Epithelial cell of prostate (primary cell): ENCODE measurements at places on chromosomes 3 and 15.

GRCh38 chr3:186237915-186238314 is 124.1 kb downstream of the DGKG start:
- DNase-seq = no peak

GRCh38 chr15:29740692-29741311 is 81.5 kb downstream of the TJP1 start:
- DNase-seq = no peak

- DNase-seq = no peak
These were observed 5.5 kb downstream of the SUMF1 start for GRCh38 chr3:4461468-4462090.

DNA sequence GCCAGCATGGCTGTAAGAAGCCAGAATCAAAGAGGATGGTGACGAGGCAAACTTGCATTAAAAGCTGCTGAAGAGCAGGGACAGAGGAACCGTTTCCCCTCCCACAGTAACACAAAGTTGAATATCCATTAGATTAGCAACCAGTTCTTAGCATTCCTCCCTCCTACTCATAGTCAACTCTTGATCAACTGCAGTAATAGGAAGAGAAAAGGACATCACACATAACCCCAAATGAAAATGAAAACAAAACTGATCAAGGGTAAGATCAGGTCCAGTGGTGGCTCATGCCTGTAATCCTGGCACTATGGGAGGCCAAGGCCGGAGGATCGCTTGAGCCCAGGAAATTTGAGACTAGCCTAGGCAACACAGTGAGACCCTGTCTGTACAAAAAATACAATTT is 165.2 kb downstream of the GREM1 start:
- DNase-seq = no peak

GRCh38 chr3:172134352-172134751 is 95.0 kb downstream of the FNDC3B start:
- no peak for DNase-seq

DNA sequence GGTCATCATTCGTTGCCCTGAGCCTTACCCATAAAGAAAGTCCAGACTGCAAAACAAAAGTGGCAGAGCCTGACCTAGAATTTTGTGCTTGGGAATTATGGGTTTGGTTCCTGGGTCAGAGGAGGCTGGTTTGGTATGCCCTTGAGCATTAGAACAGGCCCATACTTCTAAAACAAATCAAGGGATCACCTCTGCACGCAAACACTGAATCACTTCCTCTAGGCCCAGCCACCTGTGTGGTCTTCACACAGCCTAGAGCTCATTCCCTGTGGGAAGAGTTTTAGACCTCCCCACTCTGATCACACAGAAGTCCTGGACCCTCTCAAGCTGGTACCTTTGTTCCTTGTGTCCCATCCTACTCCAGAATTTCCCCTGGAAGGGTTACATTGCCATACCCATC is 59.4 kb downstream of the B3GNT5 start:
- no peak for DNase-seq

DNA sequence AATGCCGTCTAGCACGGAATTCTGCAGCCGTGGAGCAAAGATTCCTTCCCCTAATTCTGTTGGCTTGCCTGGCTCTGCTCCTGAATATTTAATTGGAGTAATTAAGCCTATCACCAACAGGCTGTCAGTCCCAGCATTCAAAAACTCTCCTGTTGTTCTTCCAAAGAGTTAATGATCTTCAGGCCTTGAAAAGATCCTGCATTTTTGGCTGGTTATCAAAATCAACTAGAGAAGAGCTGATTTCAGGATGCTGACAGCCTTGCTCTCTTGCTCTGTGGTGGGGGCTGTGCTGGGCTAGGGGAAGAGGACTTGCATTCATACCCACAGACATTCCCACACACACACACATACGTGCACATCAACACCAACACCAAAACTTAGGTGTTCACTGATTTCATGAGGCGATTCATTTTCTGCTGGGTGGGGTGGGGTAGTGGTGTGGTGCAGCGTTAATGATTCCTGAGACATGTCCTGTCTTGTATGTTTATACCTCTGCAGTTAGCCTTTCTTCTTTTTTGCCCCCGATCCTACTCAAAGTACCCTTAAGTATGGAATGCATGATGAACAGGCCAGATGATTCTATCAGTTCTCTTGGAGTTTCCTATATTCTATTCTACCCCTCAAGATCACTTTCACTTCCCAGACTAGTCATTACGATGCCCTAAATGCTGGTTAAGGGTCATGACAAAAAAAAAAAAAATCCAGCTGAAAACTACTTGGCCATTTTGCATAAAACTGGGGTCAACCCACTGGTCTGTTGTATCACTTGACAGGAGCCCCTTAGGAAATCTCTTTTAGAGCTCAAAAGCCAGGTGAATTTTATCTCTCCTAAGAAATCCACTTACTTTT is 42.3 kb downstream of the CPN2 start:
- peak; percentile 24 for DNase-seq

GRCh38 chr3:175308097-175308496 is 449.0 kb downstream of the NAALADL2 start:
- no peak for DNase-seq

DNA sequence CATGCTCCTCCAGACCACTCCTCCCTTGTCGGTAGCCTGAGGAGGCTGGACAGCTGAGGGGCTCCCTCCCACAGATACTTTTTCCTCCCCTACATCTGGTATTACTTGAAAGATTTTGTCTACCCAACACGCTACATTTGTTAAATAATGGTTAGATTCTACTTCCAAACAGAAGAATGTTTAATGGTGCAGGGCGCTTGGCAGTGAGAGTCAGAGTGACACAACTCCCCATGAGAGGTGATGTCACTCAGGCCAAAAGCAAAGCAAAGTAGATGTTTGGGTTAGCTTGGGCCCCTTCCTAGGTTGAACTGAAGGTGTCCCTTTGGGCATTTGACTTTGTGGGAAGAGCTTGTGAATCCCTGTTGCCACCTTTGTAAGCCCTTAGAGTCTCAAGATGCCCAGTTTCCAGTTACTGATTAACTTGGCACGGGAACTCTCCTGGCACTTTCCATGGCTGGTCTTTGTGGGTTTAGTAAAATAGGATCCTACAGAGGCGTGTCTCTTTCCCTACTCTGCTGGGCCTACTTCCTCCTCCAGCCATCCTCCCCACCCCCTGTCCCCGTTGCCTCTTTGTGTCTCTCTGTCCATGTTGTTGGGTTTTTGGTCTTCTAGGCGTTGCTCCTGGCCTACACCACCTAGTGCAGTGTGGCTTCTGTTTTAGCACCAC is 5.6 kb downstream of the LIMD1 start:
- DNase-seq = no peak

DNA sequence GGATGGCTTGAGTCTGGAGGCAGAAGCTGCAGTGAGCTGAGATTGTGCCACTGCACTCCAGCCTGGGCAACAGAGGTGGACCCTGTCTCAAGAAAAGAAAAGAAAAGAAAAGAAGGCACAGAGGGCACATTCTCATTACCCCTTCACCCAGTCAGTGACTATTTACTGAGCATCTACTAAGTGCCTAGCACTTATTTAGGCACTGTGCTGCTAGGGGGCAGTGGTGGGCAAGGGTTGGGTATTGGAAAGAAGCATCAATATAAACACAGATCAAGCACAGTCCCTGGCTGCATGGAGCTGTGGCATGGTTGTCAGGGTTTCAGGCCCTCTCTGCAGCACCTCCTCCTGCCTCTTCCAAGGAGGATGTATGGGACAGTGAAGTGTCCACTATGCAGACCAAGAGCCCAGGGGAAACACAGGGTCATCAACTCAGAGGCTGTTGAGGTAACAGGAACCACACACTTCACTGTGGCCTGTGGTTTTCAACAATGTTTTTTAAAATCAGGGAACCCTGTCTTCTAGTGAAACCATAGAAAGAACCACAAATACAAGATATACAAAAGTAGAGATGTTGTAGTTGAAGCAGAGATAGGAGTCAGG is 138.5 kb downstream of the RAB11A start:
- no peak for DNase-seq

GRCh38 chr3:42983927-42984326 is 4.8 kb downstream of the GASK1A start:
- DNase-seq = no peak

DNA sequence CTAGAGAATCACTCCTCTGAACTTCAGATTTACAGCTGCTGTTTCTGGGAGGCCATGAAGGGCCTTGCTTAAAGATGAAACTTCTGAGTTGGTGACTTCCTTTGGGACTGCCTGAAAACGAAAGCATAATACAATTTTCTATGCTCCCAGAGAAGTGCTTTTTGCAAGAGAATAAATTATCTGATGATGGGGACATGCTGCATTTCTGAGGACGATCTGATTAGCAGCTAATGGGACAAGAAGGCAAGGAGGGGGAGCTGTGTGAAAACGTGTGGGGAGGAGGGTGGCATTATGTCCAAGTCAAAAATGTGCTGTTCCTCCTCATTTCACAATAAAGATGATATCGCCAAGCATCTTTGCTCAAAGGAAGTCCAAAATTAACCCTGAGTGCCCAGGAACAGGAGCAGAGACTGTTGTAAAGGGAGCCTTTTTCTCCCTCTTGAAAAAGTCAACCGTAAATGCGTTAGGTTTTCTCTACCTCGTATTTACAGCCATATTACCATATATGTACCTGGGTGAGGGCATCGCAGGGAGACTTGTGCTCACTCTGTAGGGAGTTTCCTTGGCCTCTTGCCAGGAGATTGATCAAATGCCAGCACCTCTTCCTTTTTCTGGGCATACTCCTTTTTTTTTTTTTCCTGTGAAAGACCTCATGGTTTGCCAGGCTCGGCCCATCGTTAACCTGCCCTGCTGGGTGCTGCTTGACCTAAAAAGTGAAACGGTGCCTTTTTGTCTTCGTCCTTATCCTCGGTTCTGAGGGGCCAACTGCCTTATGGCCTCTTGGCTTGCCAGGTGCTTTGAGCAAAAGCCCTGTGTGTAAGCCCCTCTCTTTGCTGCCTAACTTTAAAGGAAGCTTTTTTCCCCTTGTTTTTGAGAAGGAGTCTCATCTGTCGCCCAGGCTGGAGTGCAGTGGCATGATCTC is 11.5 kb downstream of the ITPR1 start:
- no peak for DNase-seq

DNA sequence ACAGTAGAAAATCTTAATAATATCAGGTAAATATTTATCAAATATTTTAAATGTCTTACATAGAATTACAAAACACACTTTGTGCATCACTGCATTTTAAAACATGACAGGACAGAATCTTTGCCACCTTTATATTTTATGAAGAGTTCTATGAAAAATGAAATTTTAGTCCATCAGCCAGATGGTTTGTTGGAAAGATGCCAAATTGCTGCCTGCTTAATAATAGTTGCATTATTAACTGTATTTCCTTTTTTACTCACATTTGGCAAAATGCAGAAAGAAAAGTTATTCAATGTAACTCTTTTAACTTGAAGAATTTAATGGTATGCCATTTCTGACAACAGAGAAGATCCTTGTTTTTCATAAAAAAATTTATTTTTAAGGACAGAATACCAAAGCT is 1271.6 kb downstream of the NSUN3 start:
- DNase-seq = no peak

DNA sequence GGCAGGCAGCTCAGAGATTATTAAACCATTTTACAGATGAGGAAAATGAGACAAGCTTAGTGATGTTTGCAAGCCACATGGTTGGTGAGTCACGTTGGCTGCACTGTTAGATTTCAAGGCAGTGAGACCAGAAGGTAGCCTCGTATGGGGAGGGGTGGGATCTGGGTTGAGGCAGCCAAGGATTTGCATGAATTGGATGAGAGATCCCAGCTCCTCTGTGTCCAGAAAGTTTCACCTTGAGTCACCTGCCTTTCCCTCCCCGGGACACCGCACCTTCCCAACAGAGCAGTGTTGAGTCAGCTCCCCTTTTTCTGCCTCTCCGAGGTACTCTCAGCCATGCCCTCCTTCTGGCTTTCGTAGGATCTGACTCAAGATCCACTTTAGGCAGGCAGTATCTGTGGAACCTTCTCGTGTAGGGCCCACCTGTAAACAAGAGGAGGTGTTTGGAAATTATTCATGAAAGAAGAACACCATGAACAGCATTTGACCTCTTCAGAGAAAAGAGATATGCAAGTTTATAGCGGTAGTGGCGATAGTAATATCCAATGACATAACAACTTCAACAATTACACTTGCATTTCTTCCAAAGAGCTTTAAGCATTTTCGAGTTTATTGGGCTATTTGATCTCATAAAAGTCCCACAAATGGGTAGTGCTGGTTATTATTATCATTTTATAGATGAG is 46.8 kb upstream of the VPS8 start:
- peak; percentile 99 for DNase-seq

DNA sequence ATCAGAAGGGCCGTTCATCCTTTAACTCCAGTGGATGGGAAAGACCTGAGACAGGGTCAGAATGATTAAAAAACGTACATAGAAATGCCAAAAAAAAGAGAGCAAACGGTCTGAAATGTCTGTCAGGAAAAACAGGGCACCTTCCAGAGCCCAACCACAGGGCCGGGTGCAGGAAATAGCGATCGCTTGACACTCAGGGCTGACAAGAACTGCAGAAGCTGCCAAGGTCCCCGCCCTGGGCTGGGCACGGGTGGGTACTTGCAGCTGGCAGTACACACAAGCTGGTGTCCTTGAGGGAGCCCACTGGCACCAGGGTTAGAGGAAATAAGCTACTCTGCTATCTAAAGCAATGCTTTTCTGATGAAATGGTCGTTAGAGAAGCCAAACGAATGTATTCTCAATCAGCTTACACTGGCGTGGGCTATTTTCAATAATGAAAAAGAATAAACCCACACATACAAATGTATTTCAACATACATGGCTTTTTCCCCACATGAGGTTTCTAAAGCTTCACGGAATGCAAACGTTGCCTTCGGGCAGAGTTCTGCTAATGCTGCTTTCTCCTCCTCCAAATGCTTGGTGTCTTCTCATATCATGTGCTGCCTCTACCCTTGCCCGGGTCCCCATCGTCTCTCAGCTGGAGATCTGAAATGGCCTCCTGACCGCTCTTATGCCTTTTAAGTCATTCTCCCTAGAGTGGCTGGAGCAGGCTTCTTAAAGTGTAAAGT is 15.6 kb downstream of the FRMD4B start:
- DNase-seq = no peak

DNA sequence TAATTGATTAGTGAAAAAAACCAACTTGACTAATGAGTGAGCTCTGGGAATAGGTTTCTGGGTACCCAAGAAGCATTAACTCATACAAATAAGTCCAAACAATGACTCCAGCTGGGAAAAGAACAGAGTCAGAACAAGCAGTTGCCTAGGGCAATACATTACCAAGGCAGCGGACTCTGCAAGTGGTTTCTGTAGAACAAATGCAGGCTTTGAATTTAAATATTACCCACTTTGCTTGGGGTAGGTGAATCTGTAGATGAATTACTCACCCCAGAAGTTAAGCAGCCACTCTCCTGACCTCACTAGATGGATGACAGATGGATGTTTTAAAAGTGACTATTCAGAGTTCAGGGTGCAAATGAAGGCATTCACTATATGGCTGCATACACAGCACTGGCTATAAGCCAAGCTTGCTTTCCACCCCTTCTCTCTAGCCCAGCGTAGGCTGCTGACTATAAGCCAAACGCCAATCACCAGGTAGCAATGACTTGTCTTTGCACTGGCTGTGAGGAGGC is 73.1 kb upstream of the BHLHE40 start:
- peak; percentile 96 for DNase-seq
